ENCODE measurements at places on chromosomes 2 and 18. TPM values are rescaled to one million over a fixed set of nuclear protein-coding genes. Genes with fewer than 3 reads are reported as not detected.

- DNase-seq = no peak
These were observed 105.5 kb upstream of the DTNA start for GRCh38 chr18:34604591-34604990.

GRCh38 chr18:79314838-79315388 lies 80.8 kb upstream of the NFATC1 start:
- no peak for DNase-seq

Gene CNPPD1
- 42.9 TPM for total RNA-seq

DNA sequence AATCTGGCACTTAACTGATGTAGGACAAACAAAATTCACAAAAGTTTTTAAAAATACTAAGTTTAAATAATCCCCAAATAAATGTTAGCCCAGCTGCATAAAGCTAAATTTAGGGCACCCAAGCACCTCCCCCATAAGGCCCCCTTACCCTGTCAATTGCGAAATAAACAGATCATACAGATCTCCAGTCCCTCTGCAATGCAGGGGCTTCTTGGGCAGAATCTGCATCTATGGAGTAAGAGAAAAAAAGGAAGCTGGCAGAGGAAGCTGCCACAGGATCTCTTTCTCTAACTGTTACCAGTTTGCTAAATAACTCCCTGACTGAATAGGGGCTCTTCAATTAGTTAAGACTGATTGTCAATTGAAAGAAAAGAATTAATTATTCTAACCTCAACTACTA lies 117.7 kb downstream of the MEMO1 start:
- DNase-seq = no peak

GRCh38 chr18:63889626-63890025 lies 2.1 kb downstream of the SERPINB2 start:
- DNase-seq = no peak

GRCh38 chr2:7666596-7667259 lies 749.5 kb downstream of the RNF144A start:
- no peak for DNase-seq

DNA sequence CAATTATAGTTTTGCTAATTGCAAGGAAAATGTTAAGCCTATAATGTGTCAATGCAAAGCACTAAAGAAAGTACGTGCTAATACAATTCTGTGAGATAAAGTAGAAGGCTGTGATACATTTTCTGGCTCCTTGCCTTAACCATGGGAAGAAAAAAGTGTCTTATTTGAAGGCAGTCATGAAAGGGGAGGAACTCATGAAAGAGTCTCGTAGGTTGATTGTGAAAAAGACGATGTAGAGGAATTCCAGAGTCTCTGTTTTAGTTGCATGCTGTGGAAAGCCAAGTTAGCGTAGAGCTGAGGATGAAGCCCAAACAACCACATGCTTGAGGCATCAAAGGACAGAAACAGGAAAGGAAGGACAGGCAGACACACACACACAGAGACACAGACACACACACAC lies 214.1 kb downstream of the MEIS1 start:
- DNase-seq = no peak

GRCh38 chr18:37309059-37309458 lies 256.5 kb downstream of the CELF4 start:
- peak; percentile 25 for DNase-seq

- no peak for DNase-seq
These were observed 7.8 kb downstream of the CCNT2 start for GRCh38 chr2:134926231-134926931.

DNA sequence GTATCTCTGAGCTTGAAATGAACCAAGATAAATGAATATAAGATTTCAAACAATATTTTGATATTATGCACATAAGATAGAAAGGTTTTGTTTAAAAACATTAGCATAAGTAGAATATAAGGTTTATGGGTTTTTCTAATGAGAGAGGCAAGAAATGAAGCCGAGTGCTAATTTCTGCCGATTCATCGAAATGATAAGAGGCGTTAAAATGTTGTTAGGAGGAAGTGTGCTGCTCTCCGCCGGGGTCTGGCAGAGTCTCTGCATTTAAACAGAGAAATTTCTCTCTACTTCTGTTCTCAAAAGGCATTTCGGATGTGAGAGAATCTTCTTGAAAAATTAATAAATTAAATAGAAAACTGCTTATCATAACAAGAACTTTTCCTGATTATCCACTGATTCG lies 83.6 kb downstream of the MRPS9 start:
- DNase-seq = no peak
